ENCODE measurements at places on chromosomes 5 and 9.

- no peak for DNase-seq
Measured at GRCh38 chr9:74639112-74639511, 142.0 kb downstream of the RORB start.

DNA sequence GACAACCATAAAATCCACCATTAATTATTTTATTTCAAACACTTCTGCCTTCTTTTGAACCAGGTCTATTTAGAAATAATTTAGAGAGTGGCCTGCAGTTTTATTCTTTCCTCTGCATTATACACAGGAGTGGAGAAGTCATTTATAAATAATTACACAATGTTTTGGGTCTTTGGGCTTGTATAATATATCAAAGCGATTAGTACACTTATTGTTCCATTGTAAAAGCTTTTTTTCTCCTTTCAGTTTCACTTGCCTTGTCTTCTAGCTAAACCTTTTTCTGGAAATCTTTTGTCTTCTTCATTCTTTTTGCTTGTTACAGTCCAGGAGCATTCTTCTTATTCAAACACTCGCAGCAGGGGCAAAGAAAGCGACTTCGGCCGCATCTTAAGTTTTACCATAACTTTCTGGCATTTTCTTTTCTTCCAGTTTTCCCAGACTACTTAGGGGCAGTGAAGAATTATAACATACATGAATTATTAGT lies 7.3 kb upstream of the NEUROG1 start:
- no peak for DNase-seq

GRCh38 chr5:59231221-59231931 lies 648.5 kb downstream of the RAB3C start:
- no peak for DNase-seq

DNA sequence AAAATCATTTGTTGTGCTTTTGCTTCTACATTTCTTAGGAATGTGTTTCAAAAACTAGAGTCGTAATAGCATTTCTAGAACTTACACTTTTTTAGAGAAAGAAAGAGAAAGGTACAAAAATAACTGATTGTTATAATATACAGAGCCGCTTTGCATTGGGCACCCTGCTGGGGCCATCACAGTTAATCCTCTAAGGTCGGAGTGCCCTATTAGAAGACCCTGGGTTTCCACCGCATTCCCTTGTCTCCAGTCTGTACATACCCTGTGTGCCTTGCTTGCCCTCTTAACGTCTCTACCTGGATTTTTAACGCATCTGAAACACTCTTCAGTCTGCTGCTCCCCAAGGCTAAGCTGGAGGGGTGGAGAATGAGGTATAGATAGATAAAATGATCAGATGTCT lies 1.3 kb downstream of the MARVELD2 start:
- no peak for DNase-seq

DNA sequence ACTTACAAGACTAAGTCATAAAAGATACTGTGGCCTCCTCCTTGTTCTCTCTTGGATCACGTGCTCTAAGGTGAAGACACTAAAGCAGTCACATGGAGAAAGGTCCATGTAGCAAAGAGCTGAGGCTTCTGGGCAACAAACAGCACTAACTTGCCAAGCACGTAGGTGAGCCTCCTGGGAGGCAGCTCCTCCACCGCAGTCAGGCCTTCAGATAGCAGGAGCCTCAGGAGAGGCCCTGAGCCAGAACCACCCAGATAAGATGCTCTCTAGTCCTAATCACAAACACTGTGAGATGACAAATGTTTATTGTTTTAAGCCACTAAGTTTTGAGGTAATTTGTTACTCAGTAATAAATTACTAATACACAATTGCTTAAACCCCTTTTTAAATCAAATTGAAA lies 38.0 kb downstream of the WDR41 start:
- no peak for DNase-seq

- no peak for DNase-seq
Measured at GRCh38 chr5:39137391-39137790, 63.2 kb upstream of the RICTOR start.

- no peak for DNase-seq
Measured at GRCh38 chr9:27047136-27047535, 41.7 kb upstream of the LRRC19 start.

- DNase-seq = no peak
Measured at GRCh38 chr5:55742778-55743177, 4.9 kb downstream of the DDX4 start.

DNA sequence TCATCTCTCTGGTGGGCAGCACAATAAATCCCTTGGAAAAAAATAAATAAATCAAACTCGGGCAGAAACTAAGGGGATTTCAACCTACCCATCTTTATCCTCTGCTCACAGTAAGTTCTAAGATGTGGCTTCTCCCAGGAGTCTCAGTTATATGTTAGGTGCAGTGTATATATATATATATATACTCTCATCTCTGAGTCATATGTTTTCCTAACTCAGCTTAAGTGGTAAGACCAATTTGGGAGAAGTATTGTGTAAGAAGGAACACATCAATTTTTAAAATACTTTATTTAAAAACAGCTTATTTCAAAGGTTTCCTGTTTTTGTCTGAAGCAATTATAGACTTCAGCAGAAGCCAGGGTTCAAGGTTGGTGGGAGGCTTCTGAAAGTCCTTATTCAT lies 20.3 kb upstream of the OSMR start:
- DNase-seq = no peak

GRCh38 chr5:109682383-109682782 lies 7.3 kb upstream of the MAN2A1 start:
- DNase-seq = no peak

DNA sequence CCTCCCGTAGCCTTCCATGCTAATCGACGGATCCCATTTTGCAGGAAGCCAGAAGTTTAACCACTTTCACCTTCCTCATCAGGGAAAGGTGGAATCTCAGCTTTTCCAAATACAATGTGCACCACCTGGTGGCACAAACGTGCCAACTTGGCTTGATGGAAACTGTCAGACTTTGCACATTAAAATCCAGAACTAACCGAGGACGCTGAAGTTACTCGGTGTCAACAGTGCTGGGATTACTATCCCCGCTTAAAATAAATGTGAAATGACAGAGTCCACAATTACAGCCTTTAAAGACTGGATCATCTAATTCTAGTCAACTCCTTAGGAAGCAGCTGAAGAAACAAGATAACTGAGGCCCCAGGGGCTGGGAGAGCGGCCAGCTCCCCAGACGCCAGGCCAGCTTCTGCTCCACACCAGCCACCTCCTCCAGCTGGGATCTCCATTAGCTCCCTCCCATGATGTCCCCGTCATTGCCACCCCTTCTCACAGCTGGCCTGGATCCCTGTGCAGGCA lies 50.1 kb upstream of the RETREG1 start:
- DNase-seq = peak; percentile 31

DNA sequence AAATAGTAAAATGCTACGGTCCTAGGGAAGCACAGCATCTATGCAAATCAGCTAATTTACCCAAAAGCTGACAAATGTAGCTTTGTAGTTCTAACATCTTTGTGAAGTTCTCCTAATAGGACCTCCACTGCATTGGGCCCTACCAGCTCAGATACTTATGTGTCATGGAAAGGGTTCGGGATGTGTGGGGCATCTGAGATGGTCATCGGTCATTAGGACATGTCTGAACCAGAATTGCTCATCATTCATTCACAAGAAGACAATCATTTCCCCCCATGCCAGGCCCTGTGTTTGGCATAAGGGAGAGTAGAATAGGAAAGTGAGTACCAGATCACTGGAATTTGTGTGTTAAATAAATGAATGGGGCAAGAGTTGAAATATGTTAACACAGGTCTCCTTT lies 35.7 kb downstream of the PWWP2A start:
- DNase-seq = no peak

DNA sequence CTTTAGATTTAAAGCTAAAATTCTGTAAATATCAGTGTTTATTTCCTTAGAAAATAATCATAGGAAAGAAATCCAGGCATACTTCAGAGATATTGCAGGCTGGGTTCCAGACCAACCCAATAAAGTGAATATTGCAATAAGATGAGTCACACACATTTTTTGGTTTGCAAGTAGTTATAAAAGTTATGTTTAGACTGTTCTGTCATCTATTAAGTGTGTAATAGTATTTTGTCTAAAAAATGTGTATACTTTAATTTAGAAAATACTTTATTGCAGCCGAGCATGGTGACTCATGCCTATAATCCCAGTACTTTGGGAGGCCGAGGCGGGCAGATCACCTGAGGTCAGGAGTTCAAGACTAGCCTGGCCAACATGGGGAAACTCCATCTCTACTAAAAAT lies 6.9 kb upstream of the RIC1 start:
- no peak for DNase-seq
